Fibroblast of the conjunctiva (primary cell): ENCODE measurements at places on chromosomes 2 and 18.

GRCh38 chr2:141899740-141900139 is 231.1 kb downstream of the LRP1B start:
- DNase-seq = no peak

DNA sequence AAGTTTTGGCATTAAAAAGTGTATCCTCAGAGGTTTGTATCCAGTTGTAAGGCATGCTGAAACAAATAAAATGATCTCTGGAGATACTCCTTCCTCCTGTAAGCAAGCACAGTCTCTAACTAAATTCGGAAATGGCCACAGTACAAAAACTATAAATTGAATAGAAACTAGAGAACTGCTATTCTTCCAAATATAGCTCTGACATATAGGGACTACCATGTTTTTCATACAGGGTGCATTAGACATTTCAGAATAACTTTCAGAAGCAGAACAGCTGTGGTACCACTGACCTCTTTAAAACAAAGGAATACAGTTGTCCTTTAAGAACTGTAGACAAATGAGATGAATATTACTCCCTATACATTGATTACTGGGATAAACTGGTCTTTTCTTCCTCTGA is 568.5 kb downstream of the ARHGAP15 start:
- DNase-seq = no peak

GRCh38 chr2:73979686-73980085 is 5.0 kb upstream of the TET3 start:
- peak; percentile 71 for DNase-seq

DNA sequence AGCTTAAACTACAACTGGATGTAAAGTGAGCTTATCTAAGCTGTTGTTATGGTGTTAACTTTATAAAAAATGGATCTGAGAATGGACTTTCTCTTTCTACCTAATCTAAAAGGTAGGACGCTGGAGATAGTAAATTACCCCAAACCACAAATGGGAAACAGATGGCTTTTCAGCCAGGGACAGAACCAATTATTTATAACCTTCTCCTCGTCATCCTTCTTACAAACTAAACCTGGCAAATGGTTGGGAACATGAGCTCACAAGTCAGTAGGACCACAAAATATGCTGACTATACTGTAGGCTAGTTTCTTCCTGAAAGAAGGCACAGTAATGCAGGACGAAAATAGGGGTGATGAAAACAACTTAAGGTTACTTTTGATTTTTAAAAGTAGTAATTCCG is 32.7 kb upstream of the ZDBF2 start:
- DNase-seq = no peak

- DNase-seq = no peak
Observed at GRCh38 chr18:1481577-1481976, 576.9 kb downstream of the ADCYAP1 start.

DNA sequence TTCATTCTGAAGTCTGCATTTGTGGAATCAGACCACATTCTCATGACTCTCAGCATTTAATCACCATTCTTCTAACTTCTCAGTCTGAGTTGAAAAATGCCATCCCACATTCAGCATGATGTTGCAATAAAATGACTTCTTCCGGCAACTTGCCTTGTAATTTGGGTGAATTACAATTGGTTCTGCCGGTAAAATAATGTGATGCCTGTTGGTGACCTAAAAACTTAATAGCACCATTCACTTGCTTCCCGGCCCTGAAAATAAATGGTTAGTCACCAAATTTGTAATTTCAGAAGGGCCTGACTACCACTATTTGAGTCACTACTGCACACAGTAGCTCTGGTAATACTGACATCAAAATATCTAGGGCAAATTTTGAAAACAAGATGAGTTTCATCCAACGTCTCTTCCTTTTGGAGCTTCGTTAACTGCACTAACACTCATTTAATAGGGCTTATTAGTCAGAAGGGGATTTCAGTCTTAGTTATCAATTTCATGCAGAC is 637.1 kb upstream of the CHAC2 start:
- peak; percentile 10 for DNase-seq

DNA sequence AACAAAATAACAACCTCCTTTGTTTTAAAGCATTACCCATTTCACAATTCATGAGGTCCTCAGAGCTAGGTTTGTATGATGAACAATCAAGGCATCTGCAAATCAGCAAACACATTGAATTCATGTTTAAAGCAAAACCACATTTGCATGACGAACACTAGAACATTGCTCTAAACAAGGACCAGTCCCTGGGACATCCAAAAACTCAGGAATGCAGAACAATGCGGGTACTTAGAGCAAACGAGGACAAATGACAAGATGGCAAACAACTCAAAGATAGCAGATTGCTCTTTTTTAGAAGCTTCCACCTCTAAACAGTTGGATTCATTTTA is 45.7 kb upstream of the RALBP1 start:
- DNase-seq = no peak

DNA sequence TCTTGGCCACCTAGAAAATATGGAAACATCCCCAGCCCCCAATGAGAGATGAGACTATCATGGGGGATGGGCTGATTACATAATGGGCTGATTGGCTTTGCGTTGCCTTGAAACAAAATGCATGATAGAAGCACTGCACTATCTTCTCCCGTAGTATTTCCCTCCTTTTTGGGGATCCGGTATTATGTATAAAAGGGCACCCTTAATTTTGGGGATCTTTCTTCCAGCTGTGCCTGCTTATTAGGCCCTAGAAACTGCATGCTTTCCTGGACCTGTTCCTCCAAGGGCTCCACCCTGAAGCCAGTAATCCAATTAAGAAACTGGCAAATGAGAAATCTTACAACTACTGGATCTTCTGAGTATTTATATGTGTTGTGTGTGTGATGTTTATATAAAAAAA is 34.9 kb upstream of the SH3RF3 start:
- no peak for DNase-seq

GRCh38 chr2:157261199-157261782 is 3.8 kb downstream of the GALNT5 start:
- peak; percentile 24 for DNase-seq

DNA sequence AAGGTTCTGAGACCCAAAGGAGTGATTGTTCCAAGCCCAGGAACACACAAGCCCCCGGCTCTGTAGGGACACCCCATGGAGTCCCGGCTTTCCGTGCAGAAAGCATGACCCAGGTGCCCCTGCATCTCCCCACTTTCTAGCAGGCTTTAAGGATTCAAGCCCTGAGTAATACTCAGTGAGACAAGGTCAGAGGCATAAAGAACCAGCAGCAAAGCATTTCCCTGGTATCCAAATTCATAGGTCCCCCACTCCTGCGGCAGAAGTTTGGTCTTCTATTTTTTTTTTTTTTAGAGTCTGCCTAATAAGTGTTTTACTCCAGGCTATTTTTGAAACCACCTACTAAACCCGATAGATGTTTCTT is 16.3 kb downstream of the TSHZ1 start:
- no peak for DNase-seq
